ENCODE measurements at places on chromosomes 6 and 20. TPM values are rescaled to one million over a fixed set of nuclear protein-coding genes. Genes with fewer than 3 reads are reported as not detected.

Gene MYBL2
- total RNA-seq = 11.6 TPM

Gene REV3L
- total RNA-seq = 44.2 TPM

Gene AKAP7
- total RNA-seq = 34.3 TPM

Gene BPIFB1
- total RNA-seq = not detected

Gene NXT1
- 59.8 TPM for total RNA-seq

Gene KDM1B
- 11.0 TPM for total RNA-seq

DNA sequence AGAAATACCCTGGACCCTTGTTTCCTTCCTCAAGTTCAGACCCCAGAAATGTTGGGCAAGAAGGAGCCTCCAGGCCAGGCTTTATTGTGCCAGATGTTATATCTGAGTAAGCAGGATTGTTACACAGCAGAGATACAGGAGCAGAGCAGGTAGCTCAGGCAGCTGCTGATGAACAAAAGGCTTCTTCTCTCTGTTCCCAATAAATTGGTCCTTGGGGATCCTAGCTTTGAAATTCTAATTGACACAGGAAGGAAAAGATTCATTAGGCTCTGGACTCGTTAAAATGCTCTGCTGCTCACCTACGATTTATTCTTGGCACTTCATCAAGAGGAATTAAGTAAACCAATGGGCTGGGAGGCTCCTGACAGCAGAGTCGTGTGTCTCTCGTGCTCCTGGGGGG lies 54.2 kb downstream of the RALY start:
- DNase-seq = no peak
- H3K27ac ChIP-seq = no peak overlapping the region
- no peaks in the 10 kb centered on the region for H3K36me3 ChIP-seq
- H3K27me3 ChIP-seq = no peaks in the 10 kb centered on the region

DNA sequence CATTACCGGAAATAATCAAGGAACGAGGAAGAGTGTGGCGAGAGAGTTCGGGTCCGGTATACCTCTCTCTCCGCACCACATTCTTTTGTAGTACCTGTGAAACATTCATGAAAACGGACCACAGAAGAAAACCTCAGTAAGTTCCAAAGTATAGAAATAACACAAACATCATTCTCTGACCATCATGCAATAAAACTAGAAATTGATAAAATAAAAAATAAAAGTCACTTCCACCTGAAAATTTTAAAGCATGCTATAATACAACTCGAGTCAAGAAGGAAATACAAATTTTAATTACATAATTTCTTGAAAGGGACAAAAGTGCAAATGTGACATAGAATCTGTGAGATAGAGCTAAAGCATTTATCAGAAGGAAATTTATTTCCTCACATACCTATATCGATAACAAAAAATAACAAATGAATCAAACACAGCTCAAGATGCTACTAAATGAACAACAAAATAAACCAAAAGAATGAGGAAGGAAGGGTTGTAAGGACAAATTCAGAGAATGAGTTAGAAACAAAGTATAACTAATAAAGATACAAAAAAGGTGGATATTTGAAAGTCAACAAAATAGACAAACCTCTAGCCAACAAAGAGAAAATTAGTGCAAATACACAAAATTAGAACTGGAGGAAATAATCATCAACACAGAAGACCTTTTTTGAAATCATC lies 84.2 kb downstream of the TRIM27 start:
- peak overlapping the region; percentile 58 for H3K4me3 ChIP-seq
- H3K27me3 ChIP-seq = peaks cover 3% of the 10 kb centered on the region
- DNase-seq = no peak
- no peaks in the 10 kb centered on the region for H3K36me3 ChIP-seq
- H3K4me1 ChIP-seq = no peaks in the 10 kb centered on the region
- peak overlapping the region; percentile 81 for H3K27ac ChIP-seq

DNA sequence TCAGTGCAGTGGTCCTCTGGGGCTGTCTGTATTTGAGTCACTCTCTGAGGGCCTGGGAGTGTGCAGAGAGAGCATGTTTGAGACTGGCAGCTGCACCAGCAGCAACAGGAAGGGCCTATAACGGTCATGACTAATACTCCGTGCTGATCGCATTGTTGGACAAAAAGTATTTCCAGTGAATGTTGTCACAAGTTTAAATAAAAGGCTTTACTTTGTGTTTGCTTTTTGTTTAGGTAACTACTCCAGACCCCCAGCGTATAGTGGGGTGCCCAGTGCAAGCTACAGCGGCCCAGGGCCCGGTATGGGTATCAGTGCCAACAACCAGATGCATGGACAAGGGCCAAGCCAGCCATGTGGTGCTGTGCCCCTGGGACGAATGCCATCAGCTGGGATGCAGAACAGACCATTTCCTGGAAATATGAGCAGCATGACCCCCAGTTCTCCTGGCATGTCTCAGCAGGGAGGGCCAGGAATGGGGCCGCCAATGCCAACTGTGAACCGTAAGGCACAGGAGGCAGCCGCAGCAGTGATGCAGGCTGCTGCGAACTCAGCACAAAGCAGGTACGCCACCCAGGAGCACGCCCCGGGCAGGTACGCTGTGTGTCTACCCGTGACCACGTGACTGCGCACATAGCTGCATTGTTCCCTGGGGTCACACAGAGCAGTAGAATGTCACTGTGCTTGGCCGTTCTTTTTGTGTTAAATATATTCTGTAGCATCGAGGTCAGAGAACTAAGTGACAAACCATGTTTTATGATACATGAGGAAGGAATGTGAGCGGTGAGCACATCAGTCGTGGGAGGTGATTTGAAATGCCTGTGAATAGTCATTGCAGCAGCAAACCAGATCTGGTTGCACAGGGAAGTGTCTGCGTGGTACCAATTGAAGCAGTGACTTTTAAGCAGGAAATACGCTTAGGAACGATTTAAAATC lies 174.7 kb downstream of the TMEM242 start:
- DNase-seq = peak; percentile 76
- H3K4me1 ChIP-seq = no peaks in the 10 kb centered on the region
- no peaks in the 10 kb centered on the region for H3K27me3 ChIP-seq
- H3K4me3 ChIP-seq = no peak overlapping the region
- H3K36me3 ChIP-seq = no peaks in the 10 kb centered on the region

DNA sequence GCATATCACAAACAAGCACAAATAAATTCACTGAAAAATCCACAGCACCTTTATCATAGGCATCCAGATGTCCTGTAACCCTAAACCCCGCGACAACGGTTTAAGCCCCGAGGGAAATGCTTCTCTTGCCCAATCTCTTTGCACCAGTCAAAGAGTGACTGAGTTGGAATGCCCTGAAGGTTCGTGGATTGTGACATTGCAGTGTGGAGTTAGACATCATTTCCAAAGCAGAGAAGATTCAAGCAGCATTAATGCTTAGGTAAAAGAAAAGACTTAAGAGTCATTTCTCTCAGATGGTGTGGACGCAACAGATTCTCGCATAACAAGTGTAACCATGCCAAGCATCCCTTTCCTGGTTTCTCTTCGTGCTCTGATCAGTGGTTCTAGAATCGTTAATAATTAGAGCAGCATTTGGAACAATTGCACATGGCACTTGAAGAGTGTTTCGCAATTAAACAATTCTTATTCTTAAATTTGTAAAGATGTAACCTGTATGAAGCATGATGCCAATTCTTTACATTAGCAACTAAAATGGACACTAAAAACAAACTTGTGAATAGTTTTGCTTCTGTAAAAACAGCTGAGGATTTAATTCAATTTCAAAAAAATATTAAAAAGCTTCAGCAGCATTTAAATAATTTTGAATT lies 121.6 kb downstream of the HIVEP2 start:
- H3K27me3 ChIP-seq = no peaks in the 10 kb centered on the region
- H3K4me3 ChIP-seq = no peak overlapping the region
- no peak overlapping the region for H3K27ac ChIP-seq
- no peaks in the 10 kb centered on the region for H3K36me3 ChIP-seq

GRCh38 chr6:116221067-116221466 lies 32.8 kb downstream of the TSPYL4 start:
- H3K4me1 ChIP-seq = no peaks in the 10 kb centered on the region
- DNase-seq = no peak
- H3K27me3 ChIP-seq = no peaks in the 10 kb centered on the region
- no peaks in the 10 kb centered on the region for H3K36me3 ChIP-seq

GRCh38 chr6:110617057-110617456 lies 140.6 kb upstream of the SLC22A16 start:
- H3K36me3 ChIP-seq = no peaks in the 10 kb centered on the region
- no peaks in the 10 kb centered on the region for H3K4me1 ChIP-seq
- H3K4me3 ChIP-seq = no peak overlapping the region
- H3K27me3 ChIP-seq = no peaks in the 10 kb centered on the region

GRCh38 chr6:100167585-100167984 lies 173.6 kb upstream of the MCHR2 start:
- no peak for DNase-seq
- H3K27ac ChIP-seq = no peak overlapping the region
- H3K27me3 ChIP-seq = no peaks in the 10 kb centered on the region
- no peaks in the 10 kb centered on the region for H3K4me1 ChIP-seq
- no peaks in the 10 kb centered on the region for H3K36me3 ChIP-seq
- no peak overlapping the region for H3K4me3 ChIP-seq

- no peak overlapping the region for H3K4me3 ChIP-seq
- H3K4me1 ChIP-seq = no peaks in the 10 kb centered on the region
- H3K27ac ChIP-seq = no peak overlapping the region
- H3K36me3 ChIP-seq = no peaks in the 10 kb centered on the region
- H3K27me3 ChIP-seq = no peaks in the 10 kb centered on the region
- no peak for DNase-seq
Measured at GRCh38 chr6:75213112-75213511, 7.3 kb upstream of the COL12A1 start.

GRCh38 chr6:25481267-25481666 lies 170.7 kb upstream of the SCGN start:
- no peak overlapping the region for H3K27ac ChIP-seq
- no peak for DNase-seq
- no peaks in the 10 kb centered on the region for H3K27me3 ChIP-seq
- H3K4me3 ChIP-seq = no peak overlapping the region
- H3K4me1 ChIP-seq = no peaks in the 10 kb centered on the region
- no peaks in the 10 kb centered on the region for H3K36me3 ChIP-seq

GRCh38 chr20:39825950-39826349 lies 863.1 kb downstream of the MAFB start:
- H3K4me3 ChIP-seq = no peak overlapping the region
- no peaks in the 10 kb centered on the region for H3K27me3 ChIP-seq
- no peaks in the 10 kb centered on the region for H3K36me3 ChIP-seq
- no peak for DNase-seq
- H3K27ac ChIP-seq = no peak overlapping the region

GRCh38 chr6:127606131-127606562 lies 29.2 kb downstream of the C6orf58 start:
- no peak overlapping the region for H3K27ac ChIP-seq
- H3K4me3 ChIP-seq = no peak overlapping the region
- no peak for DNase-seq
